ENCODE measurements at places on chromosomes 11 and 22.

DNA sequence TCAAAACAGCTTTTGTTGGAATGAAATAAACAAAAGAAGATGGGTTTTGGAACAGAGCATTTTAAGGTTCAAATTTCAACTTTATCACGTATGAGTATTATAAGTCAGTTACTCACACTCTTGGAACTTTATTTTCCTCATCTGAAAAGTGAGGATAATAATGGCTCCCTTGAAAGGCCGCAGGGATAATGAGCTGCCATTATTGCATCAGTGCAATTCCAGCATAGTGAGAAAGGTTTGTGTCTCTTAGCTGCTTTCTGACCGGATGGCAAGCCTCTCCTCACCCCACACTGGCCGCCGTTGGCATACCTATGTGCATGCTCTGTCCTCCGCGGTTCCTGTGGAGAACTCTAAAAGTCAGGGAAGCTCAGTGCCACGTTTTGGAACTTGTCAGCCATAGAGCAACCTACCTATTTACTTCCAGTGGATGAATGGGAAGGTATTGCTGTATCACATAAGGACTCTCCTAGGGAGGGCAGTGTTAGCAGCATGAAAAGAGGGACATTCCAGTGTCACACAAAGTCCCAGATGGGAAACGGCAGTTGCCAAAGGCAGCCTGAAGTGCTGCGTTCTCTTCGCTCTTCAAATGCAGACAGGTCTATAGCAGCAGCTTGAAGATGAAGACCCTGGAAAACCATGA, 368.9 kb downstream of the NTM start:
- DNase-seq = no peak

- DNase-seq = no peak
Measured at GRCh38 chr11:117458275-117459122, 130.8 kb downstream of the CEP164 start.

DNA sequence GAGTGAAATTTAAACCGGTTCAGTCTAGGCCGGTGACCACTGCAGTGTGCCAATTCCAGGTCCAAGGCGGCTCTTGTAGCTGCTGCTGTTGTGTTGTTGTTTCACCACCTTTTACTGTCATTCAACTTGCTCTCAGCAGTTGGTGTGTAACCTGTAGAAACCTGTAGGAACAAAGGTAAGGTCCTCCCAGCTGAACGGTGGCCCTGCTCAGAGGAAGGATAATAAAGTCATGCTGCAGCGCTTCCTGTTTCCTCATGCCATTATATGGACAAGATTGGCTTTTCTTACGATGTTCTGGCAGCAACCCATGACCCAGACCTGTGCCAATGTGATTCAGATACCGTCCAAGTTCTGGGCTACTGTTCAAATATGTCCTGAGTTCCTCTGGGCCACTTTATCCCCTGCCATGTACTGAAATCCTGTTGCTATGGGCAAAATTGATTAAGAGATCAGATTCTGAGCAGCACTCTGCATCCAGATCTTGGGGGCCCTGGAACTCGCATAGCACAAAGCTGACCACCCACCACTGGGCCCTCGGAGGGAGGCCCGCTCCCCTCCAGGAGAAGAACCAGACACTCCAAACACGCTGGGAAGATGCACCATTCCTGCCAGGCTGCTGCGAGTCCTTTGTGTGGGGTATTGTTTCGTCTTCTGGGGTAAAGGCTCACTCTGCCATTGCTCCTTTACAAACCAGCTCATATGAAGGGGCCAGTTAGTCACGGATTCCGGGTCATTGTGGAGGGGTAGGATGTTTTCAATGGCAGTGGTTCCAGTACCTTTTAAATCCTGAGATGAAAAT, 13.2 kb downstream of the FAM181B start:
- DNase-seq = no peak

- peak; percentile 33 for DNase-seq
Measured at GRCh38 chr11:128283451-128283850, 303.9 kb downstream of the ETS1 start.

- no peak for DNase-seq
Measured at GRCh38 chr11:1348796-1349326, 39.4 kb upstream of the TOLLIP start.

DNA sequence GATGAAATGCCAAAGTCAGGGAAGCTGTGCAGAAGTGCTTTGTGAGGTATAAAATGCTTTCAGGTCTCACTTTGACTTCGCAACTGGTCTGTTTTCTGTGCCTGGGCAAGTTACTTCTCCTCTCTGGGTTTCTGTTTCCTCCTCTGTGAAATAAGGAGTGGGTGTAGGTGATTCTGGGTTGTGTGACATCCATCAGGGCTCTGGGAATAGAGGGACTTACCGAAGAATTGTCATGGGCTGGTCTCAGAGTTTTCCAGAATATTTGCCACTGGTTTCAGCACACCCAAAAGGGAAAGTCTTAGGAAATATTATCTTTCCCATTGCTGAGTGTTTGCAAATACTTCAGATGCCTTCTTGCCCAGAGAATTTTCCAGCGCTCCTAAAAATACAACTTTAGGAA, 118.4 kb downstream of the KIAA1671 start:
- DNase-seq = peak; percentile 13

DNA sequence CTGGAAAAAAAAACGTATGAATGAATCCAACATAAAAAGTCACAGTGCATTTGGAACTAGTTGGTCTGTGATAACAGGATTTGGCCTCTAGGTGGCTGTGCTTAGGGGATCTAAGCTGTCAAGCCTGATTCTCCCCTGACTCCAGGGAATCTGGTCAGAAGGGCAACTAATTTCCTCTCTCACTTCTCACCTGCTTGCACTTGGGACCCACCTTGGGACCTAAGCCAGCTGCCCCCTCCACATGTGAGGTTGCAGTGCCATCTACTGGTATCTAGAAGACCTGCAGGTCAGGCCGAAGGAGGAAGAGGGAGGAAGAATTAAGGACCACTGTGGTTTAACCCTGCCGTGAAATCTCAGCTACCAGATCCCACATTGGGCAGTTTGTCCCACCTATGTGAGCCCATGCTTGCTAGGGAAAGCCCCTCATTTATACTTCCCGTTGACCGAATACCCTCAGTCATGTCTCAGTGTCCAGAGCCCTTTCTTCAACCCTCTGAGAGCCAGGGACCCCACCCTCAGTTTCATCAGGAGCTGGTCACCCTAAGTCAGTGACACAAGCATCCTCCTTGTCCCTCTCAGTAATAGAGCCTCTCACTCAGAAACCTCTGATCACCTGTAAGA, 33.2 kb upstream of the CAVIN3 start:
- peak; percentile 61 for DNase-seq

GRCh38 chr11:106160494-106160893, 83.0 kb downstream of the AASDHPPT start:
- DNase-seq = no peak

- no peak for DNase-seq
Measured at GRCh38 chr11:68324241-68324640, 11.8 kb downstream of the LRP5 start.

- no peak for DNase-seq
Measured at GRCh38 chr11:15280393-15280792, 165.7 kb downstream of the INSC start.

- DNase-seq = no peak
Measured at GRCh38 chr11:128625326-128625725, 38.0 kb upstream of the ETS1 start.

- no peak for DNase-seq
Measured at GRCh38 chr11:15342163-15342562, 227.4 kb downstream of the INSC start.

DNA sequence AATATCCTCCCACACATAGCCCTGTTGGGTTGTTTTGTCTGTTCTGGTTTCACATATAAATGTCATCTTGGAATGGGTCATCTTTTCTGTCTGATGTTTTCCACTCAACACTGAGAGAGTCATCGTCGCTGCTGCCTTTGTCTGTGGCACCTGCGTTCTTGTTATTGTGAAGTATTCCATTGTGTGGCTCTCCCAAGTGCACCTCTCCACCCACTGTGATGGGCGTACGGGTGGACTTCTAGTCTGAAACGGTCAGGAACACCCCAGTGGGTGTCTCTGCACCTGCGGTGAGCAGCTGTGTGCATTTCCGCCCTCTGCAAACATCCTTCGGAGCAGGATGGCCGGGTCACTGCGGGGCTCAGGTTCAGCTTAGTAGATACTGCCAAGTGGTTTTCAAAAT, 34.5 kb upstream of the RTL6 start:
- DNase-seq = no peak

GRCh38 chr11:16603890-16604793, 134.3 kb upstream of the C11orf58 start:
- no peak for DNase-seq

DNA sequence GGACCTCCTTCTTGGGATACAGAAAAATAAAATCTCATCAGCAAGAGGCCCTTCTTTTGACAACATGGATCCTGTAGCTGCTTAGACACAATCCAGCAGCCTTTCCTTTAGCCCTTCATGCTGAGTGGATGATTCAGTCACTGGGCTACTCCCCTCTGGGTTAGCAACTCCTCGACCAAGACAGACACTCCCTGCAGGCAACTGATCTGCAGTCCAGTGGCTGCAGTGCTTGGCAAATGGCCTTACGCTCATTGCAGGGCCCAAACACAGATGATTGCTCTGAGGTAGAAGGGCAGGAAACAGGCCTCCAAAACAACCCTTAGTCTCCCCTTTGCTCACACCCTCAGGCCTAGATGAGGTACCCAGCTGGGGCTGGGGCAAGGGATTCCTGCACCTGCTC, 73.2 kb upstream of the OPCML start:
- DNase-seq = no peak

DNA sequence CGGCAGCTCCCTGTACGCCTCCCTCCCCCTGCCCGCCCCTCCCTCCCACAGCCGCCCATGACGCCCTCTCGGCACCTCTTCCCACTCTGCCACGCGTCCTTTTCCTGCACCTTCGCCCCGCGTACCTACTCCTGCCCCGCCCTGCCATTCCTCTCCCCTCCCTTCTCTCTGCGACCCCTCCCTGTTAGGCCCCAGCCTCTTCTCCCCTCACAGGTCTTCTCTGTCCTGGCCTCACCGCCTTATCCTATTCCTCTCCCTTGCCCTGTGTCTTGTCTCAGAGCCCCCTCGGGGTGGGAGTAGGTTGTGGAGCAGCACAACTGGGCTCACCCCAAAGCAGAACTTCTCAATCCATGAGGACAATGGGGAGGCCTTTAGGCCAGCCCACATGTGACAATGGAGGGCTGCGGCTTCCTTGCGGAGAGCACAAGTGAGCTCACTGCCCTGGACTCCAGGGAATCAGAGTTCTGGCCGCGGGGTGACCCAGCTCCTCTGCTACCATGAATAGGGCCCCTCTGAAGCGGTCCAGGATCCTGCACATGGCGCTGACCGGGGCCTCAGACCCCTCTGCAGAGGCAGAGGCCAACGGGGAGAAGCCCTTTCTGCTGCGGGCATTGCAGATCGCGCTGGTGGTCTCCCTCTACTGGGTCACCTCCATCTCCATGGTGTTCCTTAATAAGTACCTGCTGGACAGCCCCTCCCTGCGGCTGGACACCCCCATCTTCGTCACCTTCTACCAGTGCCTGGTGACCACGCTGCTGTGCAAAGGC, 539 bp downstream of the SLC35C1 start:
- DNase-seq = peak; percentile 52

- DNase-seq = no peak
Measured at GRCh38 chr11:96538104-96538503, 148.3 kb downstream of the JRKL start.

GRCh38 chr11:43567396-43567975, 113.1 kb upstream of the HSD17B12 start:
- peak; percentile 70 for DNase-seq
